ENCODE measurements at places on chromosomes 2 and 18. TPM values are rescaled to one million over a fixed set of nuclear protein-coding genes. Genes with fewer than 3 reads are reported as not detected.

Gene PCARE
- total RNA-seq, result not detected

Gene ELOA2
- not detected for total RNA-seq

Gene INSIG2
- total RNA-seq, result 13.0 TPM

Gene PRKAG3
- total RNA-seq, result not detected

- DNase-seq, result no peak
Measured at GRCh38 chr18:31105733-31106132, 3.5 kb upstream of the DSC2 start.

GRCh38 chr2:159840616-159841015, 42.6 kb upstream of the CD302 start:
- DNase-seq, result no peak

Gene HOXD11
- total RNA-seq, result not detected

Measured in neural crest cell (in vitro differentiated cells).